ENCODE measurements at places on chromosomes 7 and 10.

DNA sequence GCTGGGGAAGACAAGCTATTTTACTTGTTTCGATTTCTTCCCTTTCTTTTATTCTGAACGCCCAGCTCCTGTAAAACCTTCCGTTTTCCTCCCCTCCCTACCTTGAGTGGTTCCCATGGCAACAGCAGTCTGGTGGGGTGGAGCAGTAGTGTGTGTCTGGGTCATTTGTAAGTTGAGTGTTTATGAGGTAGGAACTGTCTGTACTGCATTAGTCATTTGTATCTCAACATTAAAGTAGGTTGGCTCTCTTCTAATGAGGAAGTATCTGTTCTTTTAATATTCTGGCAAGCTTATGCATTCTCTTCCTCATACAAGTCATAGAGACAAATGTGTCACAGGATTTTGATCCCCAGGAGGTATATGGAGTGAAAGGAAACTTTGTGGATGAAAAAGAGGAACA lies 85.3 kb upstream of the CCDC6 start:
- peak; percentile 74 for DNase-seq

GRCh38 chr7:146503844-146504243 lies 387.2 kb downstream of the CNTNAP2 start:
- DNase-seq, result no peak

DNA sequence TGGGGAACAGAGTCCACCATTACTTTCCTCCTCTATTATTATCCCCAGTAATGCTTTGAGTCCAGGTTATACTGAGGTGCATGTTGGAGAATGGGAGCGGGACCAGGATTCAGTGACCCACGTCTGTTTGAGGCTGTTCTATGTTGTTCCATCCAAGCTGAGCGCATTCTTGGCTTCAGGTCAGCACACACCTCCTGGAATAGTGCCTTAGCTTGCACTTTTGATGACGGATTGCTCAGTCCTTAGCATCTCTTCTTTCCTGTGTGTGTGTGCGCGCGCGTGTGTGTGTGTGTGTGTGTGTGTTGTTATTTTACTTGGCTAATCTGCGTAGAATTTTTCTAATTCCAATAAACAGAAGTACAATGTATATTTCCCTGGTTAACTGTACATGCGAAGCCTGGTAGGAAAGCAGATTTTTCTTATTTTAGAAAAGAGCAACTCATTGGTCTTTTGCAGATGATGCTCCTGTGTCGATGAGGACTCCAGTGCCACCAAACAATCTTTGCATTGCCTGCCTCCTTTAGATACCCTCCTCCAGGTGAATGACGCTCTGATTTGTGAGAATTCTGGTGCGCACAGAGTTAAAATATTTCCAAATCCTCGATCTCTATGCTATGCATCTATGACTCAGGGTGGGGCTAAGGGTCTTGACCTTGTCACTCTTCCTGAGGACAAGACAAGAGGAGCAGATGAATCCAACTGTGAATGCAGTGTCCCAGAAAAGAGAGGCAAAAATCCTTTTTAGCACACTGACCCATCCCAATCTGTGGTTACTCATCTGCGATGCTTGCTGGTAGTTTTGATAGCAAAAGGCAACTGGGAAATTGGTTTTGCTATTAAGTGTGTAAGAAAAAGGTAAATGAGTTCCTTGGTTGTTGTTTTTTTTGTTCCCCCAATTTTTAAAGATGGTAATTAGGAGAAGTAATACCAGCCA lies 13.3 kb upstream of the CELF2 start:
- DNase-seq, result no peak

DNA sequence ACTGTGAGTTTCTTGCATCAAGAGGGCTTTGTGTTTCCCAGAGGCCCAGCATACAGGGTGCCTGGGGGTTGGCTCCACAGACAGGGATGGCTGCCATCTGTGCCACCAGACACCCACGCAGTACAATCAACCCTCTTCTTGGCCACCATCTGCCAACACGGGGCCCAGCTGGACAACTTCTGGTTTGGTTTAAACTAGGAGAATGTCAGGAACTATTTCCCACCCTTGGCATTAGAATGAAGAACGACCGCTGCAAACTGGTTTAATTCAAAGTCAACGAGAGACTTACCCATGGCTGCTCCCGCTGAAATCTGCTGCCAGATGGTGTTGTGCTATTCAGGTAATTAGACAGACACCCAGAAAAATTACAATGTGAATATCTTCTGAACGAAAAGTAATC lies 27.8 kb downstream of the NMT2 start:
- DNase-seq, result no peak

DNA sequence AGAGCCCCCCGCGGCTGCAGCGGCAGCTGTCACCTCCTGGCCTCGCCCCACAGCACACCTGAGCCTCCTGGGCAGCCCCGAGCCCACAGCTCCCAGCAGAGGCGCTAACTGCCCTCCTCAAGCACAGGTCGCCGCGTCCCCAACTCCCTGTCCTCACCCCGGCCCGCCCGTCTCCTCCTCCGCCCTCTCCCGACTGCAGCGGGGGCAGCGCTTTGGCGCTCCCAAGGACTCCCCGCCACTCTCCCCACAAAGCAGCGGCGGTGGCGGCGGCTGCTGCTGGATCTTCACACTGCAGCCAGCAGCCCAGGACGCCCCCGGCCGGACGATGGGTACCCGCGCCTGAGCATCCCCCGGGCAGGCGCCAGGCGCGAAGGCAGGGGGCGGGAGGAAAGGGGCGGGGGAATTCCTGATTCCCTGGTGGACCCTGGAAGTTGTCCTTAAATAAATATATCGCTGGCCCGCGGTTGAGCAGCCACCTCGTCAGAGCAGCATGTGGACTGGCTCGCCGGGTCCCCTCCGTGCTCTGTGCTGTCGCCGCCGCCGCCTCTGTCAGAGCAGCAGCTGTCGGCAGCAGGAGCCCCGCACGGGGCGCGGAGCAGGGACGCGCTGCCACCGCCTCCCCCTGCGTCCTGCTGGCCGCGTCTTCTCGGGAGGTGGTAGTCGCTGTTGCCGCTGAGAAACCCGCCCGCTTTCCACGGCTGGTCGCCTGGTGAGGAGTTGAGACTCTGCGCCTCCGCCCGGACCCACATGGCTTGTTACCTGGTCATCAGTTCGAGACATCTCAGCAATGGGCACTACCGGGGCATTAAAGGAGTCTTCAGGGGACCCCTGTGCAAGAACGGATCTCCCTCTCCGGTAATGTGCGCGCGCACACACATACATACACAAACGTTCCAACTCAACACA lies at the start of gene ZNF804B:
TSS of gene ZNF804B (plus strand) at position 471 of the 906 bp plus-strand sequence. CDS start at position 748, 277 bp downstream.
- DNase-seq, result no peak

DNA sequence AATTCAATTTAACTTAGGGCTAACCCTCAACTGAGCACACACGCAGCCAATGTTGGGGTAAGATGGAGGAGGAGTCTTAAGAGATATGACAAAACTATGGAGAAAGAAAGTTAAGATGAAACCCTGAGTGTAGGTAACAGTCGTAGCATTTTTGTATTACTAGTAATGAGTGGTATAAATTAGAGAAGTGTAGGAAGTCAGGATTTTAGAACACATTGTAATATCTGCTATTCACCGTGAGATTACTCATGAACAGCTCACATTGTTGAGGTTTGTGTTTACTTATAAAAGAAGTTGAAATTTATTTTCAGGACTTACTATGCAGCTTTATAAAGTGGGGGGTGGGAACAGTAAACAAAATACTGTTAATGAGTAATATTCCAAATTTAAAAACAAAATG lies 107.2 kb downstream of the ARHGAP21 start:
- DNase-seq, result no peak

DNA sequence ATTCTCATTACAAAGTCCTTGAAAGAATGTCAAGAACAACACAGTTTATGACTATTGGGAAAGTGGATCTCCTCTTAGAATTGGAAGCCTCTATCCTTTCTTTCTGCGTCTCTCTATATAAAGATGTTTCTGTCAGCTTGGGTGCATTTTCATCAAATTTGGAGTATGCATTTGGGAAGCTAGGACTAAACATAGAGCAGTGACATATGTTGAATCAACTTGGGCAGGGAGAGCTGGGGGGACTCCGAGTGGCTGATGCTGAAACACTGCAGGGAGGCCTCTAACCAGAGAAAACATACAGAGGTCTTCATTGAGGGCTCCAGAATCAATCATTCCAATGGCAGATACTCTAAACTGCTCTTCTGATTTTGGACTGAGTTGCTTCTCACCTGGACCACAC lies 147.4 kb downstream of the PDE1C start:
- DNase-seq, result no peak

DNA sequence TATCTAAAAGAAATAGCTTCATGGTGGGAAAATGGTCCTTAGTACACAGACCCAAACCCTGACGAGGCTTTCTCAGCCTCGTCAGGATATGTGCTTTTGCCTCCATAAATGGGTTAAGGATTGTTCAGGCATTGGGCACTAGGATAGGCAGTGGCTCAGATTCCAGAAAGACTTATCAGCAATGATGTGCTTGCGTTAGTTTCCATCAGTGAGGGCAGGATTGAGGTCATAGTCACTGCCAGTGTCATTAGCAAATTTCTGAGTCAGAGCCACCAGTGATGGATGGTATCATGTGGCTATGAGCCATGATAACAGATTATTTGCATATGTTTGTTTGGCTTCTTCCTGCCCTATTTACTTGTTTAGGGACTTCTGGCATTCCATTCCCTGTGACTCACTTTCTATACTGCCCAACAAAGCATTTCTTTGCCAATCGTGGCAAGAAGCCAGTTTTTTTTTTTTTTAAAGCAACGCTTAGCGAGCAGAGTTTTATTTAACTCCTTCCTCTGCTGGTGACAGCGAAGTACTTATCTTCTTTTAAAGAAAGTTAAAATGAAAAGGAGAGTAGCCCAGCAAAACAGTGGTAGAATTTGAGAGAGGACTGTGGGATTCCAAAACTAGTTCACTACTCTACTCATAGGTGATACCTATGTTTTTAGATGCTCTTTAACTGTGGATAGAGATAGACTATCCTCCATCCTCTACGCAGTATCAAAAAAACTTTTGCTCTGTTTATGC lies 44.4 kb downstream of the MYPN start:
- DNase-seq, result peak; percentile 88

DNA sequence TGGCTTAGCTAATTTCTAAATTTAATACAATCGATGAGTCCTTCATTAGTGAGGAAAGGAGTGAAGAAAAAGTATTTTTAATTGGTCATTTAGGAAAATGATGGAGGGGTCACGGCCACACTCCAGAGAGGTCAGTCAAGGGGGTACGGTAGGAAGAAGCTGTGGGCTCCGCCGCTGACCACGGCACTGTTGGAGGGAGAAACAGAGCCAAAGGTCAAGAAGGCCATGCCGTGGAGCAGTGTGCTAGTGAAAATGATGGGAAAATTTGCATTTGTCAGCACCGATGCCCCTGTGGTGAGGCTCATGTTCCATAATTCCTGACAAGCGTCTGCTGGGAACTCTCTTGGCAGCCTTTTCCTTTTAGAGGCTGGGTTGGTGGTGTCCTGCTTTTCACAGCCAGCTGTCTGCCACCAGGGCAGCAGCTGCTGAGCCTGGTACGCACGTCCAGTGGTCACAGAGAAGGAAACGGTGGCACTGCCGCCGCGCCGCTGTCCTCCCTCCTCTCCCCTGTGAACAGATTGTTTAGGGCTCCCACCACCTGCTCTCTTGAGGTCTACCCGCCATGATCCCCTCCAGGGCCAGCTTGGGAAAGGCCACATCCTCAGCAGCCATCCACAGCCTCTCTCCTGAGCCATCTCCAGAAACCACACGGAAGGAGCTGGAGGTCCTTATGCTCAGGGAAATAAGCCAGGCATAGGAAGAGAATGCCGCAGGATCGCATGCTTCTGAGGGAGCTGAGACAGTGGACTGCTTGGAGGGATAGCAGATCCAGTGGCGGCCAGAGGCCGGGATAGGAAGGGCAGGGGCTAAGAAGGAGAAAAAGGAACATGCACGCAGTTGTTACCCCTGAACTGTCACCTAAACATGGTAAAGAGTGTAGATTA lies 263.7 kb upstream of the PPP2R2D start:
- DNase-seq, result no peak

DNA sequence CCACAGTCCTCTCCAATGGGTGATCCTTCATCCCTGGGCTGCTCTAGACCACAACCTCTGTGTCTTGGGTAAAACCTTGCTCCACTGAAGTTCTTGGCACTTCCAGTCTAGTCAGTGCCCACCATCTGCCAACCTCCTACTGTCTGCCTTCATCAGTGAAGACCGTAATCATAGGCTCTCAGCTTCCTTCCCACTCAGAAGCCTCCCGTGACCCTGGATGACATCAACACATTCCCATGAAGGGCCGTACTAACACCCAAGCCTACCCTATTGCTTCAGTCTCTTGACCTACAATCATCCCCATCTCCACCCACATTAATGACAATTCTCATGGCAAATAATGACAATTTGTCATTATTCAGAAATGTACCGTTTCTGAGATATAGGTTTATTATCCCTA lies 27.6 kb upstream of the GARS1 start:
- peak; percentile 96 for DNase-seq

DNA sequence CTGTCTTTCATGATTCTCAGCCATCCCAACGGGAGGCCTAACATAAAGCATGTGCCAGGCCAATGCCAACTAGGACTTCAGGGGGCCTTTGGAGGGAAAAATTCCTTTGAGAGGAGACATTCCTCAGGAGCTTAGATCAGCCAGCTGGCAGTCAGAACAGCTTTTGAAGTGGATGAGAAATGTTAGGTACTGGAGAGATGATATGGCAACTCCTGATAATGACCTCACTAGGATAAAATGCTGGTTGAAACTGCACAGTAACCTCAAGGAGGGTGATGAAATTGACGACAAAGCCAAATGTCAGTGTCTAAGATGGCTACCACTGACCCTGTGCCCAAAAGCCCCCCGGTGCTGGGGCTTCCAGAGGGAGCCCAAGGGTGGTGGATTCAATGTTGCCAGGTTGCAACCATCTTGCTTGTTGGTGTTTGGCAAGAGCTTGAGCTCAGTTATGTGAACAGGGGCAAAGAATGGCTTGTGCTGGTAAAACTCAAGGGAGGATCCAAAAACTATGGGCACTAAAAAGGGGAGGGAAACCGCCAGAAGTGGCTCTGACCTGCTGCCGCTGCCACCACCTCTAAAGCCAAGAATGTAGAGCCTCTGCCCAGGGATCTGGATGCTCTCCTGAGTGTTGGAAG lies 121.2 kb downstream of the UBE2H start:
- DNase-seq, result no peak

DNA sequence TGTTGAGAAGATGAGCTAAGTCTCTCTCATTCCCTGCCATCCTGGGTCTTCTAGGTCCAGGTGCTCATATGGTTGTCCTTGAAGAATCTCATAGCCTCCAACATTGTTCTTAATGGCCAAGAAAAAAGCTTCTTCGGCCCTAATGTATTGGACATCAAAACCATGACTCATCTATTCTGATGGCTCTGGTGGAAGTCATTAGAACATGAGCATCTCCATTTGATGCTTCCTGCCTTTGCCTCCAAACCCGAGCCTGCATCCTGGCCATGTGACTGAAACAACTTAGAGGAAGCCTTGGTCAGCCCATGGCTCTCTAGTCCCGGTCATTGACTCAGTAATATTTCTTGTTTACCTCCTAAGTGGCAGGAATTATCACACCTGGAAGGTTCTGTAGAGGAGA lies 264.1 kb upstream of the FZD8 start:
- no peak for DNase-seq

- no peak for DNase-seq
Observed at GRCh38 chr10:34091635-34092195, 723.4 kb downstream of the PARD3 start.

- no peak for DNase-seq
Observed at GRCh38 chr10:121830101-121830500, 97.7 kb downstream of the ATE1 start.

- DNase-seq, result no peak
Observed at GRCh38 chr10:114850126-114850525, 28.5 kb downstream of the FHIP2A start.

GRCh38 chr7:134013249-134013648 lies 113.9 kb upstream of the LRGUK start:
- no peak for DNase-seq

Measured in inflammatory macrophage treated with lipopolysaccharide for 1 hour (primary cell).